ENCODE measurements at places on chromosomes 3 and 15. TPM values are rescaled to one million over a fixed set of nuclear protein-coding genes. Genes with fewer than 3 reads are reported as not detected.

GRCh38 chr3:1843111-1843510, 255.6 kb upstream of the CNTN4 start:
- DNase-seq, result no peak

DNA sequence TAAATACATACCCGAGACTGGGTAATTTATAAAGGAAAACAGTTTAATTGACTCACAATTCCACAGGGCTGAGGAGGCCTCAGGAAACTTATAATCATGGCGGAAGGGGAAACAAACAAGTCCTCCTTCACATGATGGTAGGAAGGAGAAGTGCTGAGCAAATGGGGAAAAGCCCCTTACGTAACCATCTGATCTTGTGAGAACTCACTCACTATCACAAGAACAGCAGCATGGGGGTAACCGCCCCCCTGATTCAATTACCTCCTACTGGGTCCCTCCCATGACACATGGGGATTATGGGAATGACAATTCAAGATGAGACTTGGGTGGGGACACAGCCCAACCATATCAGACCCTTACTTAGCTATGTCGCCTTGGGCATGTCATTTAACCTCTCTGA, 27.7 kb downstream of the SCG3 start:
- no peak for DNase-seq

The CASR gene
- not detected for total RNA-seq

DNA sequence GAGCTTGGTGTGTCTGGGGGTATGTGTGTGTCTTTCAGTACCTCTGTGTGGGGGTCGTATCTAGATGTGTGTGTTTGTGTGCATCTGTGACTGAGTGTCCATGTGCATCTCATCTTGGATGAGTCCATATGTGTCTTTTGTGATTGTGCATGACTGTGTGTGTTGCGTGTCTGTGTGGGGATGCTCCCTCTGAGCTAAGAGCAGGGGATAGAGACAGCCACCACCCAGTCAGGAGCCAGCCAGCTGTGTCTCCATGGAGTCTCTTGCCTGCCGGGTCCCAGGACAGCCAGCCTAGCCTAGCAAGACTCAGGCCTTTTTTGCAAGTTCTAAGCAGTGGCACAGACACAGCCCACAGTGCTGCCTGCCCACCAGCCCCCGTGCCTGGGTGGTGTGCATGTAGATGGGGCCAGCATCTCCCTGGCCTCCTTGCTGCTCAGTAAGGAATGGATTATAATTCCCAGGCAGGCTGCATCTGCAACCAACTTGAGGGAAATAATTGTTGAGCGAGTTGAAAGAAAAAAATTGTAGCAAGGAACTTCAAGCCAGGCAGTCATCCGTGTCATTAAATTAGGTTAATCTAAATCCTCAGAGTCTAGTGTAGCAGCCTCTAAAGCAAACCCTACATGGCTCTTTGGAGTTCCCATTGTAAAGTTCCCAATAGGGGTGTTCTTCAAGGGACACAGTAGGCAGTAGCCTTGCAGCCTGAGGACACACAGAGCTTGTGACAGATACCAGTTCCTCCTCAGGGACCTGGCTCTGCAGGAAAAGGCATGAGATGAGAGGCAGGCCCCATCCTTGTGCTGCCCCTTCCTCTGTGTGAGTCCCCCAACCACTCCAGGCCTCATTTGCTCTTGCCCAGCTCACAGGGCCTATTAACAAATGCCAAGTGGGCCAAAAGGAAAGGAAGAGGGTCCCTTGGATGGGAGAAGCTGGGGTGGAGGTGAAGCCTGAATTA, 35.9 kb upstream of the MRPS22 start:
- no peak for DNase-seq

DNA sequence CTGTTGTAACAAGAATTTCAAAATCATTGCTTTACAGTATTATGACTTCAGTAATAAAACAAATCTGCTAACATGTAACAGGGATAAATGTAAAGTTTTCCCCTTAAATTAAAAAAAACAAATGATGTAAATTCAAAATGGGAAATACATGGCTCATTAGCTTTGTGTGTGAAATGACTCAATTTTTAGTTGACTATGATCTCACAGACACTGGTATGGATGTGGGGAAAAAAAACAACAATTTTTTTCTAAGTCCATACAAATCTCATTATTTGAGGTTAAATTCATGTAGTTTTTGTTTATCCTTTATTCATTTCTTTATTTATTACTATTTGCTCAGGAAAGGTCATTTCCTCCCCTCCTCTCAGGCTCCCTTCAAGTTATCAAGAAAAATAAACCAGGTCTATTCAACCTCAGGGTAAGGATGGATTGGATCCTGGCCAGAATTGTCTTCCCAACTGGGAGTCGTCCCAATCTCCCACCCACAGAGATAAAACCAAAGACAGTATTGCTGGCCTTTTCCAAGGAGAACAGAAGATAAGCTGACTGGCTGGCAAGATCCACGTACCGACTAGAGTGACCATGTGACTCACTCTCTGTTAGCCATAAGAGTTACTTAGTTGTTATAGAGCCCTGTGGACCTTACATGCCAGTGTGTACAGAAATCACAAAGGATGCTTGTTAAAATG, 373.3 kb downstream of the GAP43 start:
- peak; percentile 88 for DNase-seq

- DNase-seq, result peak; percentile 70
Measured at GRCh38 chr3:77038468-77038929, 1.4 kb upstream of the ROBO2 start.

The SAMD7 gene
- not detected for total RNA-seq

- DNase-seq, result no peak
Measured at GRCh38 chr3:143526011-143526545, 322.2 kb downstream of the SLC9A9 start.

The TTLL13 gene
- total RNA-seq, result 0.06 TPM

The CSTA gene
- total RNA-seq, result not detected

GRCh38 chr3:174639970-174640369, 219.2 kb upstream of the NAALADL2 start:
- DNase-seq, result no peak

DNA sequence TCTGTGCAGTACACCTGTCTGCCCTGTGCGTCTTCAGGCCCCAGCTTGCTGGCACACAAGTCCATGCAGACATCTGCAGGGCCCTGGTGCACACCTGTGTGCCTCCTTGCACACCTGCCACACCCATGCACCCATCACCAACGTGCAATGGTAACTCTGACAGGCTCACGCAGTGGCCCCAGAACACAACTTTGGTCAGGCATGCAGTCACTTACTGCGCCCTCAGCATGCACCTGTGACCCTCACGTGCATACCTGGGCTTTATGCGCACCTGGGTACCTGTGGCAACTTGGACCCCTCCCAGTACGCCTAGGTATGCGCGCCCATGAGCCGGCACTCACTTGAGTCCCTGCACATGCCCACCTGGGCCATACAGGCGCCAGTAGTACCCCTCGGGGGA, 1.7 kb downstream of the PLXND1 start:
- no peak for DNase-seq

The RYR3 gene
- 0.74 TPM for total RNA-seq

Measured in Daoy (cell line).